ENCODE measurements at places on chromosomes 16 and 17. TPM values are rescaled to one million over a fixed set of nuclear protein-coding genes. Genes with fewer than 3 reads are reported as not detected.

DNA sequence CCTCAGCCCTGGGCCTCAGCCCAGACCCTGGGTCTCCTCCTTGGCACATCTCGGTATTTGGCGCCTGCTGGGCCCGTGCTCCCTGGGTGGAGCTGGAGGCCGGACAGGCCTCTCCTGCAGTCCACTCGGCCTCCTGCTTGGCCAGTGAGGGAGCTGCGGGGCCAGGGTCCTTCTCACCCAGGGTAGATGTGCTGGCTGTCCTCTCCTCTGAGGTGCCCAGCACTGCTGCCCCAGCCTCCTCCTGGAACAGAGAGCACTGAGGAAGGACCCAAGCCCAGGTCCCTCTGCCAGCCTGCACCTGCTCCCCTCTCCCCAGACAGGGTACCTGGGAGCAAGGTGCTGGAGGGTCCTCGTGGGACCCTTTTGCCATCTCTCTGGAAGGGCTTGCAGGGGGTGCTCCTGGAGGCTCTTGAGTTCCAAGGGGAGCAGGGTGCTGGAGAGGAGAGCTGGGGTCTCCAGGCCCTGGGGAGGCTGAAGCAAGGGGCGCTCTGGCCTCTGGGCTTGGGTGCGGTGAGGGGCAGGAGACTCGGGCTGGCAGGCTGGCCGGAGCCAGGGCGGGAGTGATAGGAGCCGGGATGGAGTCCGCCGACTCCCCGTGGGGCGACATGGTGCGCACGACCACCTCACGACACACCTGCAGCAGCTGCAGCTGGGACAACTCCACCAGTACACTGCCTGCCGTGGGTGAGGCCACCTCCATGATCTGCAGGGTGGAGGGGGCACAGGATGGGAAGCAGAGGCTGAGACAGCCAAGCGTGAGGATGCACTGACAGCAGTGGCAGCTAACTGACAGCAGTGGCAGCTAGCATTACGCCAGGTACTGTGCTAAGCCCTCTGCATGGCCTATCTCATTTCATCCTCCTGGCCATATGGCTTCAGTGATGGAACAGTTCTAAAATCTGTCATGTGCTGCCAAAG is 17.8 kb downstream of the TSPOAP1 start:
- DNase-seq, result no peak

ADGRG1 gene
- total RNA-seq, result 6.0 TPM

DNA sequence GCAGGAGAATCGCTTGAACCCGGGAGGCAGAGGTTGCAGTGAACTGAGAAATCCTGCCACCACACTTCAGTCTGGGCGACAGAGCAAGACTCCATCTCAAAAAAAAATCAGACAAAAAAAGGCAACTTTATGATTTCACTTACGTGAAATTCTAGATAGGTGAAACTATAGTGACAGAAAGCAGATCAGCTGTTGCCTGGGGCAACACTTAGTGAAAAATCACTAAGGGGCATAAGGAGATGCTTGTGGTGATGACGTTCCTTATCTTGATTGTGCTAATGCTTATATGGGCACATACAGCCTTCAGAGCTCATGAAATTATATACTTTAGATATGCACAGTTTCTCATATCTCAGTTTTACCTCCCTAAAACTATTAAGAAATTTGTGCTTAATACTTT is 41.6 kb upstream of the SLC5A10 start:
- no peak for DNase-seq

- DNase-seq, result no peak
These were observed 20.1 kb upstream of the MYH13 start for GRCh38 chr17:10392880-10393279.

- DNase-seq, result no peak
These were observed 192.7 kb downstream of the RPTOR start for GRCh38 chr17:80737106-80738019.

CRISPLD2 gene
- total RNA-seq, result 0.19 TPM

GRCh38 chr17:19448341-19449268 is 37.6 kb downstream of the RNF112 start:
- DNase-seq, result no peak

ABI3 gene
- total RNA-seq, result 19.8 TPM

- no peak for DNase-seq
These were observed 23.7 kb upstream of the SPNS2 start for GRCh38 chr17:4475001-4475400.

CASKIN2 gene
- total RNA-seq, result 4.7 TPM

TBC1D3C gene
- 0.21 TPM for total RNA-seq

DNA sequence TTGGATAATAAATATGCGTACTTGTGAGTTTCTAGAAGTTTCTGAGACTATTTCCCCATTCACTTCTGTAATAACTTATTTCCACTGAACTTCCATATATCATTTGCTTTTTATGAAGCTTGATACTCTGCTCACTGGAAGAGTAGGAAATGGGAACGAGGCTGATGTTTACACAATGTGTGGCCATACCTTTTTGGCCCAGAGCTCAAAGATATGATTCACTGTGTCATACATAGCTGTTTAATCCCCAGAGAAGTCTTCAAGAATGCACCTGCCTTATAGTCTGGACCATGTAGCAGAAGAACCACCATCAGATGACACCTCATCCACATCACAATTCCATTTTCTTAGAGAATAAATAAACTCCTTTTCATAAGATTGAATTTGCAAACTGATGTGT is 40.3 kb upstream of the TEKT3 start:
- DNase-seq, result no peak

- no peak for DNase-seq
These were observed 8.9 kb downstream of the CFAP20 start for GRCh38 chr16:58120234-58120633.

SLFN11 gene
- 68.8 TPM for total RNA-seq

DNA sequence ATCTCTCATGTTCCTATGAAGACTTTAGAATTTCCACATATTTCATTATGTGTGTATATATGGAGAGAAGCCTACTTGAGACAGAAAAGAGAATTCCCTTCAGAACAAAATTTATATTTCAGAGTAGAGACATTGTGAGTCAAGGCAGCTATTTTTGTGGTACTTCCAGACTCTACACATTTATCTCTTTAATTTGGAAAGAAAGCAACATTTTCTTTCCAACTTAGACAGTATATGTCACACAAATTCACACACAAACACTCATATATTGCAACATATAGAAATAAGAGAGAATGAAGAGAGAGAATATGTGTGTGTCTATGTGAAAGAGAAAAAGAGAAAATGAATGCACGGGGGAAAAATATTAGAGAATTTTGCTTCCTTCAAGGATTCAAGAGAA is 158.8 kb downstream of the CDH8 start:
- no peak for DNase-seq

ADAT1 gene
- 40.2 TPM for total RNA-seq

DNA sequence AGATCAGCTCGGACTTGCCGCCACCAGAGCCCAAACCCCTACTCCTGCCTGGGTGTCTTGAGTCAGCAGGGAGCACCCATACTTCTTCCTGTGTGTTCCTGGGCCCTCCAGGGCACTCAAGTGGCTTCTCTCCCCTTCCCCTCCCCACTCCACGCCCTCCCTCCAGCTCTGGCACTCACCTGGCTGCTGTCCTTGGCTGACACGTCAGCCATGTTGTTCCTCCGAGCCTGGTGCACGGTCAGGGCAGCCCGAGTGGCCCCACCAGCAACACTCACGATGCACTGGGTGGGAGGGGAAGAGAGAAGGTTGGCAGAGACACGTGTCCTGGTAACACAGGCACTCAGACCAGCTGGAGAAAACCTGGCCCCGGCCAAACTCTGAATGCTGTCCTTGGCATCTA is 11.5 kb downstream of the RUSF1 start:
- no peak for DNase-seq

DNA sequence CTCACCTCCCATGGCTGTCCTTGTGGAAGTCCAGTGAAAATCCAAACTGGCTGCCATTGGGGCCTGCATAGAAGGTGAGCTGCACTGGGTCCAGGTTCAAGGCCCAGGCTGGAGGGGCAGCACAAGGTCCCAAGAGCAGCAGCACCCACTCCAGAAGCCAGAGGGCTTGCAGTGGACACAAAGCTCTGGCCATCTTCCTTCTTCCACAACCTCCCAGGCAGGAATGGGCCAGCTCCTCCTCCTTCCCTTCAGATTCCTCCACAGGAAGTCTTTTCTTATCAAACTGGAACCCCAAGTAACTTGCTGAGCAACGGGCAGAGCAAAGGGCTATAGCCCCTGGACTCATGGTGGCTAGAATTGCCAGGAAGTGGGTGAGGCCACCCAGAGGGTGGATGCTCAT is at the start of gene ITGA2B:
ITGA2B (minus strand) TSS at position 369 of the 400 bp plus-strand sequence; CDS start at position 193, 176 bp downstream.
- no peak for DNase-seq

C17orf58 gene
- 29.8 TPM for total RNA-seq

- DNase-seq, result no peak
These were observed 1387.9 kb downstream of the CDH8 start for GRCh38 chr16:60648290-60648689.

GRCh38 chr16:7086822-7087616 is 245.6 kb upstream of the RBFOX1 start:
- no peak for DNase-seq

GRCh38 chr17:6596941-6597340 is 40.6 kb upstream of the PITPNM3 start:
- no peak for DNase-seq

DNA sequence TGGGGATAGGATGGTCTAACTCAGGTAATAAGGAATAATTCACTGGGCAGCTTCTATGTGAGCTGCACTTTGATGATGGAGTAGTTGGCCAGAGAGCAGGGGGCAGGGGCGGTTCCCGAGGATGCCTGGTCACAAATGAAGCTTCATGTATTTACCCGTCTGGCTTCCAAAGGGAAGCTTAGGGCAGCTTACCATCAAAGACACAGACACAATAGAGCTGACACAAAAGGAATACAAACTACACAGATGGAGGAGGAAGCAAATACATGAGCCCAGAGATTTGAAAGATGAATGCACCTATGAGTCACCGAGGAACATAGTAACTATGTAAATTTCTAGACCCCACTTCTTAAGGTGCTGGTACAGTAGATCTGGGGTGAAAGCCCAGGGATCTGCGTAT is 8.7 kb upstream of the EMP2 start:
- DNase-seq, result no peak

DNA sequence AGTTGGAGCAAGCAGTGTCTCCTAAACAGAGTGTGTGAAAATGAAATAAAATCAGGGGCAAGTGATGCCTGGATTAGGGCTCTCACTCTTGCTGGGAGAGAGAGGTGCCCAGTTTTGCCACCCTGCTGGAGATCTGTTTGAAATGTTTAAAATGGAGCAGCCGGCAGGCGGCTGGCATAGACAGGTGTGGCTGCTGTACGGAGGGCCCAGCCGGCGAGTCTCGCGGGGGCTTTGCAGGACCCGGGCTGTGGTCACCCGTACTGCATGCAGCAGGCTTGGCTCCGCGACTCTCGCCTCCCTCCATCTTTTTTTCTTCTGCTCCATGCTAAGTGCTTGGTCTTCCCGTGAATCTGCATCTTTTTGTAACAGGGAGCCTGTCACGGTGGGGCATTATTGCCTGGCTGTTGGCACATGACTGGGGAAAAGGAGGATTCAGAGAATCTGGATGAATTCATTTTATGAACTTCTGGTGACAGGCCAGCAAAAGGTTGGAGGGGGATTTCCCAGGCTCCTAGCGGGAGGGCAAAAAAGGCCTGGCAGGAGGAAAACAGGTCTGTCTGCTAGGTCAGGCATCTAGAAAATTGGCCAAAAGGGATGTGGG is 1.8 kb downstream of the ZNRF1 start:
- DNase-seq, result no peak

DNA sequence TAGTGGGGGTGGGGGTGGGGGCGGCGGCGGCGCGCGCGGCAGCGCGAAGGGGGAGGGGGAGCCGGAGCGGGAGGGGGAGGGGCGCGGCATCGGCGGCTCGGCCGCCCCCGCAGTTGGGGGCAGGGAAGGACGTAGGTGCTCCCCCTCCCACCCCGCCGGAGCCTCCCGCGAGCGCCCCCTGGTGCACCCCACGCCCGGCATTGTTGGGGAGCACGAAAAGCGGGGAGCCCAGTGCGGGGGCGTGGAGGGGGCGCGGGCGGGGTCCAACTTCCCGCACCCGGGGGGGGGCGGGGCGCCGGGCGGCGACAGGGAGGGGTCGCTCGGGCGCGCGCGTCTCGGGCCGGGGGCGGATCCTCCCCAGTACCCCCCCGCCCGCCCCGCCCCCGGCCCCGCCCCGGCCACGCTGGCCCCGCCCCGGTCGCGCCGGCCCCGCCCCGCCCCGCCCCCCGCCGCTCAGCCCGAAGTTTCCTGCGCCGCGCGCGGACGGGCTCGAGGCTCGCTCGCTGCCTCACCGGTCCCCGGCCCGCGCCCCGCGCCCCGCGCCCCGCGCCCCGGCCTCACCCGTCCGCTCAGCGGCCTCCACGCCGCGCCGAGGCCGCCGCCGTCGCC is at the start of gene CACNA1H:
CACNA1H (plus strand) TSS at position 456 of the 609 bp plus-strand sequence. CDS start 632 bp downstream, outside the sequence.
- peak; percentile 63 for DNase-seq

NKD1 gene
- total RNA-seq, result 1.6 TPM

GRCh38 chr16:84609563-84610177 is 8.2 kb downstream of the COTL1 start:
- DNase-seq, result no peak

DNA sequence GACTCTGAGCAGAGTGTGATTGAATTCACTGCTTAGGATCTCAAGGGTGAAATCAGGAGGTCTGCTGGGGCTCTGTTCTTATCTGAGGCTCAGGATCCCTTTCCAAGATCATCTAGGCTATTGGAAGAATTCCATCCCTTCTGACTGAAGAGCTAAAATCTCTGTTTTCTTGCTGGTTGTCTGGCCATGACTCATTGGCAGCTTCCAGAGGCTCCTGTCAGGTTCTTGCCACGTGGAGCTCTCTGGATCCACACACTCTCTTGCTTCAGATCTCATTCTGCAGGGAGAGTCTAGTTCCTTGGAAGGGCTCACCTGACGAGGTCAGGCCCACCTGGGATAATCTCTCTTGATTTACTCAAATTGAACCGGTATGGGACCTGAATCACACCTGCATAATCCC is 930.7 kb downstream of the CDH8 start:
- DNase-seq, result no peak

GRCh38 chr16:2019518-2019920 is at the start of gene NPW:
TSS of gene NPW (plus strand) at chr16:2019785.
- peak; percentile 31 for DNase-seq

DNA sequence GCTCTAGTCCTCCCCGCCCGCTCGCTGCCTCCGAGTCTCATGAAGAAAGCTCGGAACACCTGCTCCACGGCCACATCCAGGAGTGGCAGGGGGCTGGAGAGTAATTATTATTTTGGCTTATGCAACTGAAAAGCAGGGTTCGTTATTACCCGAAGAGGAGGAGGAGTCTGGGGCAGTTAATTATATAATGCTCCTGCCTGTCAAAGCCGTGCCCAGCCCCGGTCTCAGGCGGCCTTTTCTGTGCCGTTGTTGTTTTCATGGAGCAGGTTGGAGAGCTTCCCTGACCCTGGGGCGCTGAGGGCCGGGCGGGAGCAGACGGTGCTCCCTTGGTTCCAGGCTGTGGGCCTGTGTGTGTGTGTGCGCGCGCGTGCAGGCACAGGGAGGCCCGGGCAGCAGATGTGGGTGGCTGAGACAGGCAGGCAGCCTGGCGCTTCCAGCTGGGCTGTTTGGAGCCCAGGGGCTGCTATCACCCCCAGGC is 2.4 kb downstream of the JPH3 start:
- DNase-seq, result no peak

KRTAP4-5 gene
- not detected for total RNA-seq

GRCh38 chr17:68704871-68705713 is 103.9 kb upstream of the FAM20A start:
- DNase-seq, result no peak

Data from activated CD4-positive, alpha-beta memory T cell treated with anti-CD3 and anti-CD28 coated beads for 36 hours (primary cell).